ENCODE measurements at places on chromosomes 4 and X.

GRCh38 chr4:3178351-3178750, 70.6 kb upstream of the MSANTD1 start:
- DNase-seq: no peak

GRCh38 chrX:153992180-153992579, 19.6 kb downstream of the TMEM187 start:
- DNase-seq: no peak

GRCh38 chr4:3765271-3766035, 732 bp upstream of the ADRA2C start:
- no peak for DNase-seq

DNA sequence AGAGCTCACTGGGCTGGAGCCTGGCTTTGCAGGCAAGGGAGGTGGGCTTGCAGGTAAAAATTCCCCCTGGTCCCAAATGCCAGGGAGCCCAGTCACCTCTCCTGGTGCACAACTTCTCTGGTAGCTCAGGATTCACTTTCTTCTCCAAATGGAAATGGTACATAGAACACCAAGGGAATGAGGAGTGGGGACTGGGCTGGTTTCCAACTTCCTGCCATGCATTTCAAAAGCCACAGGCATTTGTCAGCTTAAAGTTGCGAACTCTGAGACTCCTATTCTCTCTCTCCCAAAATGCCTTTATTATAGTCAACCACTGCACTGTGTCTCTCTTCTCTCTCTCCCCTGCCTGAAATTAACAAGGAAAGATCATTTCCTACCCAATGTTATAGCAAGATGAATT, 177.3 kb downstream of the GRIA3 start:
- DNase-seq: no peak

DNA sequence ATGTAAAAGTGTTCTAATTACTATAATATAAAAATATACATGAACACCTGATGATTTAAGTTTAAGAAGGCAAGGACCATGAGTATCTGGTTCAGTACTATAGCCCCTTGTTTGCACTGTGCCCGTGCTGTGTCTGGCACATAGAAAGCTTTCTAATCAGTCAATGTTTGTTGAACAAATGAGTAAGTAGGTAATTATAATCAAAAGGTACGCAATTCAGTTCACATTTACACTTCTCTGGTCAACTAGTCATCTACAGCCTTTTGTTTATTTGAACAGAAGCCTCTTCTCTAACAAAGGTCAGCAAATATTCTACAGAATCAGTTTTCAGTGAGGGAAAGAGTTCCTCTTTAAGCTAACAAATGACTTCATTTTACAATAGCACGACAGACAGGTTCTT, 523.3 kb downstream of the SMARCA1 start:
- DNase-seq: no peak

- no peak for DNase-seq
These were observed 96.5 kb downstream of the HDAC8 start for GRCh38 chrX:72475952-72476668.

- DNase-seq: no peak
These were observed 193.3 kb upstream of the FAM9B start for GRCh38 chrX:9227276-9227675.

- no peak for DNase-seq
These were observed 33.6 kb upstream of the JADE1 start for GRCh38 chr4:128775916-128776315.

GRCh38 chr4:114698231-114698630, 99.6 kb downstream of the UGT8 start:
- no peak for DNase-seq

GRCh38 chr4:156303708-156304107, 350.0 kb upstream of the CTSO start:
- no peak for DNase-seq

DNA sequence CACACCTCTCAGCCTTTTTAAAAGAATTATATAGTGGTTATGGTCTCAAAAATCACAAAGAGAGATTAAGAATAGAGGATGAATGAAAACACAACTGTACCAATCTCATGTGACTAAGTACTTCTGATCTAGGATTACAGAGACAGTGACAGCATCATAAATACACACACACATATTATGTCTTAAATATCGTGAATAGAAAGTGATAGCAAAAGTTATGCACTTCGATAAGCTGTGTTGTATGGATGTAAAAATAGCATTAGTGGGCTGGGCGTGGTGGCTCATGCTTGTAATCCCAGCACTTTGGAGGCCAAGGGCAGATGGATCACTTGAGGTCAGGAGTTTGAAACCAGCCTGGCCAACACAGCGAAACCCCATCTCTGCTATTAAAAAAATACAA, 25.0 kb downstream of the GYPA start:
- no peak for DNase-seq

- DNase-seq: no peak
These were observed 70.8 kb downstream of the HHIP start for GRCh38 chr4:144716778-144717177.

- DNase-seq: no peak
These were observed 269.3 kb downstream of the CHIC1 start for GRCh38 chrX:73832319-73832718.

GRCh38 chrX:39886282-39886681, 211.5 kb downstream of the BCOR start:
- no peak for DNase-seq

DNA sequence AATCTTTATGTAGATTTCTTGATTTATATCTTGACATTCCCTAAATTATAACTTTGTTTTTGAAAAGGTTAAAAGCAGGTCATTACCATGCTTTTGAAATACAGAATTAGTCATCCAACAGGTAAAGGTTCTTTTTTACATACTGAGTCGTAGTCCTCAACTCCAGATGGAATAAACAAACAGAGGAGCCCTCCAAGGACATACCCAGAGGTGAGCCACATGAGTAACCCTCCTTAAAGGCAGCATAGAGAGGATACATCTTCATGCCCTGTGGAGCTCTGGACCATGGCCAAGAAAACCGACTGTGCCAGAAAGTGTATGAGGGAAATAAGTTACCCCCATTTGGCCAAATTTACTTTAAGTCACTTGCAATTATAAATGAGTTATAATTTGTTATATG, 95.3 kb upstream of the MCF2 start:
- no peak for DNase-seq

DNA sequence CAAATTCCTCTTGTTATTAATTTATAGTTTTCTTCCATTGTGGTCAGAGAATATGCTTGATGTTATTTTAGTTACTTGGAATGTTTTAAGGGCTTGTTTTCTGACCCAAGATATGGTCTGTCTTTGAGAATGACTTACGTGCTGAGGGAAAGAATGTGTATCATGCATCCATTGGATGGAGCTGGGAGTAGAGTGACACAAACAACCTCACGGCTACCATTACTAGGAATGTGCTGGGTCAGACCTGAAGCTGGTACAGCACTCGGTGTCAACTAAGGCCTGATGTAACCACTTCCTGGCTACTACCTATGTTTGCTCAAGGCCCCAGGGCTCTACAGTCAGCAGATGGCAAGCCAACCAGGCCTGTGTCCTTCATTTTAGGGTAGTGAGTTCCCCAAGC, 257.8 kb downstream of the FAT4 start:
- DNase-seq: no peak

DNA sequence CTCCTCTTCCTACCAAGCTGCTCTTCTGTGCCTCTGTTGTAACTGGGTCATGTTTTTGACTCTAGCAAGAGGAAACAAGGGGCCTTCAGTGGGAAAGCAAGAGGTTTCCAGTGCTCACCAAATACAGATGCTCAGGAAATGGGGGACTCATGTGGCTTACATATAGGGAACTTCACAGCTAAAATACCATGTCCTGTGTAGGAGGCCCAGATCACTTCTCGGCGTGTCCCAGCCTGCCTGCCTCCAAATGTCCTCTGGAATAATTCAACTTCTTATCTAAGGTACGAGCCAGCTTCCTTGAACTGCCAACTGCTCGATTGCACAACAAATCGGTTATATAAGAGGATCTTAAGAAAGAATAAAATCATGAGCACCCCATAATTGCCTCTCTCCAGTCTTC, 161.3 kb downstream of the KIT start:
- DNase-seq: no peak

- no peak for DNase-seq
These were observed 963 bp upstream of the USO1 start for GRCh38 chr4:75723163-75724065.

DNA sequence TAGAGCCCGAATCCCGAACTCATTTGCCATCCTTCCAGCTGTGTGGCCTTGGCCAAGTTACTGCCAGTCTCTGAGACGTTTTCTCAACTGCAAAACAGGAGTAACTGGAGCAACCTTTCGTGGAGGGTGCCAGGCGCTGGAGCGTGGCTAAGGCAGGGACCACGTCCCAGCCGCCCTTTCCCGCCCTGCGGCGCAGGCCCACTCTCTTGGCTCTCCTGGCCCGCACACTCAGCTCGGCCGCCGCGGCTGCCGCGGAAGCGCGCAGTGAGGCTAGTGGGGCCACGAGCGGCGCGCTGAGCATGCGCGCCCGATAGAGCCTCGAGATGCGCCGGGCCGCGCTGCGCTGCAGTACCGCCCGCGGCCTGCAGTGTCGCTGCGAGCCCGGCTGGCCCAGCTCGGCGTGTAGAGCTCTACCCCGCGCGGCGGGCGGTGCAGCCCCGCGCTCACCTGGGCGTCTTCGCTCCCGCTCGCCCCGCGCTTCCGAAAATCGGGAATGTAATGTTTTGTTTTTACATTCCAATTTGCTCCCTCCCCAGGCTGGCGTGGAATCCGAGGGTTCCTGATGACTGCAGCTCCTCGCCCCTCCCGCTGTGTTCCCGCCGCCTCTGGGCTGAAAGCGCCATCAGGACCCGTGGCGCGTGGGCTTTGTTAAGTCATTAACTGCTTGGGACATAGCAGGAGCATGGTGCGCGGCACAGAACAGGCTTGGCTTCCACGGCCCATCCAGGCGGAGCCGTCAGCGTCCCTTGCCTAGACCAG, 4.0 kb upstream of the ZNF518B start:
- peak; percentile 56 for DNase-seq

- no peak for DNase-seq
These were observed 356.4 kb upstream of the NOCT start for GRCh38 chr4:138659037-138659811.

DNA sequence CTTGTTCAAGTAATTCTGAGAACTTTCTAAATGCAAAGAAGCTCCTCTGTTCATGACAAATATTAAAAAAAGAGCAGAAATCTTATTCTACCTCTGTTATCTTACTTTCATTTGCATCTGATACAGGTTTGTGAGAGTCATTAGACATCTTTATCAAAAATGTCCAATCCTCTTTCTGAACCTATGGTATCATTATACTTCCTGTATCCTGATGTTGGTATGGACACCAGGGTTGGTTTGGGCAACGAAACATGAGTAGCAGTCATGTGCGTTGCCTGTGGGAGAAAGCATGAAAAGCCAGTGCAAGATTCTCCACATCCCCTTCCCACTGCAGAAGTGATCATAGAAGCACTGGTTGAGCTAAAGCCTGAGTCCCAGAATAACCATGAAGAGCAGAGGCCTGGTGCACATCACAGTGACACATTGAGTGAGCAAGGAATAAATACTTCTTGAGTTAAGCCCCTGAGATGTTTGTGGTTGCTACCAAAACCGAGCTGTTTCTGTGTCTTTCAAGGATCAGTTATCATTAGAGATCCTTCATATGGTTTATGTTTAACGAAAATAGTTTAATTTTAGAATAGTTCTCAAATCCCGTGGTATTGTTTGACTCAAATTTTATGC, 197.2 kb downstream of the BANK1 start:
- DNase-seq: no peak

GRCh38 chrX:154382483-154383069, 3.5 kb downstream of the EMD start:
- DNase-seq: no peak

- no peak for DNase-seq
These were observed 121.8 kb upstream of the EDA2R start for GRCh38 chrX:66760651-66761050.

DNA sequence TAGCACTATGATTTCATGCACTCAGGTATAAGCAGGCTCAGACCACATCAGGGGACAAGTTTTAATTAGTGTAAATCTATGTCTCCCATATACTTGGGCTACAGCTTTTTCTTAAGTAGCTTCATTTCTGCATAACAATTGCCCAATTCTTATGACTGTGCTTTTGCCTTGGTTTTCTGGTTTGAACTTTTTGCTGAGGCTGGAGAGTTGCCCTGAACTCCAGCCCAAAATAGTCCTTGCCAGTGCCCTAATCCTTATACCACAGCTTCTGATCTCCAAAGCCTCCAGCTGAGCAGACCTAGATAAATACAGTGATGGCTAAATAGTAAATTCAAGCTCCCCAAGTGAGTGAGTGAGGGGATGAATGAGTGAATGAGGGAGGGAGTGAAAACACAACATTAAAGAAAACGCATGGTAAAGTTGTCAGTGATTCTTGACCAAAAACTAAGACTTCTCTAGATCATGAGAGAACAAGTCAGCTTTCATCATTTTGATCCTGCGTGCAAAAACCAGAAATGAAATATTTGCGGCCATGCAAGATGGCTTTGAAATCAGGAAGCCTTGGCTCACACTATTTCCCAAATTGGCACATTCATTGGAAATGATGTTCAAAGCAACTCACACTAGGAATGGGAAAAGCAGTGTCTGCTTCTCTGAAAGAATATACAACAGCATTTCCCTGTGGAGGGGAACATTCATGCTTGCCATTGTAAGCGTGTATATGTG, 437.1 kb upstream of the CTSO start:
- DNase-seq: no peak

DNA sequence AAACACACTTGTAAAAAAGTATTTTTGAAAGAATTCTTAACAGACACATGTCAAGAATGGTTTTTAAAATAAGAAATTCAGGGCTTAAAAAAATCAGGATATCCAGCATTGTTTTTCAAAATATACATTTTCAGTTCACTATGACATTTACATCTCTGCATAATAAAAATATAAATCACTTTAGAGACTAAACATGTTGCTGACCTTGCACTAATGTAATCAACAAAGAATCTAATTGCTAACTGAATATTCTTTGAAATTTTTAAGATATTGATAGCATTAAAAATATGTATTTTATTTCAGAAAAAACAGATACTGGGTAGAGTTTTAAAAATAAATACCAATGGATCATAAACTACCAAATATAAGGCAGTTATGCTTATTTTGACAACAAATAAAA, 26.4 kb downstream of the RPS6KA6 start:
- DNase-seq: no peak

GRCh38 chr4:152525878-152526277, 10.0 kb downstream of the FBXW7 start:
- no peak for DNase-seq

DNA sequence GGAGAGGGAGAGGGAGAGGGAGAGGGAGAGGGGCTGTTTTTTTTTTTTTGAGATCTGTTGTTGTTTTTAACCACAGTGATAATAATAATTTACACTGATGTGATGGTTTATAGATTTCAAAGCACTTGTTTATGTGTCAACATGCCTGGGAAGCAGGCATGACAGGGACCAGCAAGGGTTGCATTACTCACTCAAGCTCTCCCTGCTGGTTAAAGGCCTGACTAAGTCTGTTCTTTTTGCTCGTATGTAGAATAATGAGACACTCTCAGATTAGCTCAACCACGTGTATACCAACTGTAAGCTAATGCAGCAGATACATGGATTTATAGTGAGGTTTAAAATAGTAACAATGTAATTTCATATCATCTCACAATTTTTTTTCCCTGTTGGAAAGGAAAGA, 134.6 kb upstream of the BOD1L1 start:
- no peak for DNase-seq
